ENCODE measurements at places on chromosomes 2 and 18. TPM values are rescaled to one million over a fixed set of nuclear protein-coding genes. Genes with fewer than 3 reads are reported as not detected.

DNA sequence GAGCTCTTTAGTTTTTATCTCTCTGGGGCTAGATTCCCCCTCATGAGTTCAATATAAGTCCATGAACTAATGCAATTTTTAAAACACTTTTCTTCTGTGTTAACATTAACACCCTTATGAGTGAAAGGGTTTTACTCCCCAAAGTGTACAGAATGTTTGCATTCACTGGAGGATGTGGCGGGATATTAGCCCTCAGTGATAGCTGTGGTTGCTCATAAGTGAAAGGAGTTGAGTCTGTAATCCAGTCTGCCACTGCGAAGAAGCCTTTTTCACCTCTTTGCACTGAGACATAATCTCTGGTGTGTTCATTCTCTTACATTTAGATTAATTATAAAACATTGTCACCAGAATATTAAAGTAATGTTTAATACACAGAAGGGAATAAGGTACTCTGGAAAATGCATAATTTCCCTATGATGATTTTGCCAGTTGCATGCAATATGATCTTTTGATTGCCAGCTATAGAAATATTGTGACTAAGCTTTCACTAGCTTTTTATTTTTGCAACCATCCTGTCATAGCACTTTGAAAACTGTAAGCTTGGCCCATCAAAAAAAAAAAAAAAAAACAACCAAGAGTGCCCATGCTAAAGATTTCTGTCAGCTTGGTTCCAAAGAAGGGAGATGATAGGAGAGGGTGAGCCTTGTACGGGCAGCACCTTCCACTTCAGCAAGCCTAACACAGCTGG, 113.2 kb downstream of the BCL11A start:
- no peak for DNase-seq
- H3K27ac ChIP-seq, result no peak overlapping the region
- no peaks in the 10 kb centered on the region for H3K36me3 ChIP-seq

- no peak overlapping the region for H3K4me3 ChIP-seq
- no peaks in the 10 kb centered on the region for H3K27me3 ChIP-seq
- H3K36me3 ChIP-seq, result peaks cover 42% of the 10 kb centered on the region
- no peak for DNase-seq
- H3K27ac ChIP-seq, result no peak overlapping the region
- H3K4me1 ChIP-seq, result peaks cover 2% of the 10 kb centered on the region
These were observed 17.5 kb downstream of the C1D start for GRCh38 chr2:68045342-68045741.

DNA sequence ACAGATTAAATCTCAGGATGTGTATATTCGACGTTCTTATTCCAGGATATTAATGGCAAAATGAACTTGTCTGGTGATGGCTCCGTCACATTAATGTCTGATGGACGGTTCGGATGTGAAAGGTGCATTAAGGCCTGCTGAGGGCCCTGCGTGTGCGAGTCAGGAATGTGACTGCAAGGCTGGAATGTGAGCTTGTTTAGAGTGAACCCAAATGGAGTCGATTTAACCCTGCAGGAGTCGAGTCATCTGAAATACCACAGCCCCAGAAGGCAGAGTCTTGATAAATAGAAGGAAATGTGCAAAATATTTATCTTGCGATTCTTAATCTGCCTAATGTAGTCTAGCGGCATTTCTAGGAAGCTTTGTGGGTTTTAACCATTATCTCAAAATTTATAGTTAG, 44.3 kb downstream of the RDH14 start:
- DNase-seq, result no peak
- no peak overlapping the region for H3K4me3 ChIP-seq
- H3K27ac ChIP-seq, result no peak overlapping the region

DNA sequence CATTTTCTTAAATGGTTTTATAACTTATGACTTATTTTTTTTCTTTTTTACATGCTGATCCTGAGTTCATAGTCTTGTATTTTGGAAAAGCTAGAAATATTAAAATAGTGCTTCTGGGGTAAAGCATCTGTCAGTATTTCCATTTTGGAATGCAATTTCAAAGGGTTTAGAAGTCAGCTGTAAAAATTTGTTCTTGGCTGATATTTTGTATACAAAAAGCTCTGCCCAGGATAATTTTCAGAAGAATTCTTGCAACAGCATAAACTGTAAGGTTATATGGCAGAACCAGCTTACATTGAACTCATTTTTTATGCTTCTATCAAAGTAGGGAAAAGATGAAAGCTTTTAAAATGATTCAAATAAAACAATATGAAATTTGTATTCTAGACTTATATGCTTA, 97.4 kb downstream of the DIS3L2 start:
- no peaks in the 10 kb centered on the region for H3K27me3 ChIP-seq
- no peak overlapping the region for H3K27ac ChIP-seq
- no peaks in the 10 kb centered on the region for H3K36me3 ChIP-seq
- no peak for DNase-seq

- H3K36me3 ChIP-seq, result peaks cover 3% of the 10 kb centered on the region
- H3K4me1 ChIP-seq, result peaks cover 7% of the 10 kb centered on the region
- DNase-seq, result no peak
- H3K4me3 ChIP-seq, result no peak overlapping the region
- H3K27me3 ChIP-seq, result no peaks in the 10 kb centered on the region
- peak overlapping the region; percentile 58 for H3K27ac ChIP-seq
These were observed 51.2 kb downstream of the CYRIA start for GRCh38 chr2:16614314-16614860.

DNA sequence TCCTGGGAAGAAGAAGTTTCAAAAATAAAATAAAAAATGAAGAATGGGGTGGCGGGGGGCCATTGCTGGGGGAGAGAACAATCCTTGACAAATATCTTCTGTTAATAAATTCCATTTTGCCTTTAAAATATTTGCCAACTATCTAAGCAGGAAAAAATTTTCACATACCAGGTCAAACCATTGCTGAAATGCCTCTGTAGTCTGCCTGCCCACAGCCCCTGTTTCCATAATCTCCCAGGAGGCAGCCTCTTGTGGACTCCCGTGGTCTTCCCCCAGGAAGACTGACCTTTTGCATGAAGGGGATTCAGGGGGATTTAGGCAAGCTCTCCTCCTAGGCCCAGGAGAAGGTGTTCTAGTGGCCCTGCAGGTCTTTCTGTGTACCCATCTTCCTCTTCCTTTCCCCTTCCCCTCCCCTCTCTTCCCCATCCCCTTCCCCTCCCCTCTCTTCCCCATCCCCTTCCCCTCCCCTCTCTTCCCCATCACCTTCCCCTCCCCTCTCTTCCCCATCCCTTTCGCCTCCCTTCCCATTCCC, 61.0 kb downstream of the RPL37A start:
- H3K36me3 ChIP-seq, result no peaks in the 10 kb centered on the region
- no peak for DNase-seq
- H3K4me1 ChIP-seq, result peaks cover 10% of the 10 kb centered on the region
- H3K27me3 ChIP-seq, result no peaks in the 10 kb centered on the region
- no peak overlapping the region for H3K27ac ChIP-seq

Gene RGPD8
- 3.5 TPM for polyA plus RNA-seq

Gene MAP3K19
- polyA plus RNA-seq, result not detected

Gene GPR45
- 0.03 TPM for polyA plus RNA-seq

Measured in psoas muscle (tissue), 8 donors.